SW 1271 (cell line): ENCODE measurements at places on chromosomes 2 and 18.

DNA sequence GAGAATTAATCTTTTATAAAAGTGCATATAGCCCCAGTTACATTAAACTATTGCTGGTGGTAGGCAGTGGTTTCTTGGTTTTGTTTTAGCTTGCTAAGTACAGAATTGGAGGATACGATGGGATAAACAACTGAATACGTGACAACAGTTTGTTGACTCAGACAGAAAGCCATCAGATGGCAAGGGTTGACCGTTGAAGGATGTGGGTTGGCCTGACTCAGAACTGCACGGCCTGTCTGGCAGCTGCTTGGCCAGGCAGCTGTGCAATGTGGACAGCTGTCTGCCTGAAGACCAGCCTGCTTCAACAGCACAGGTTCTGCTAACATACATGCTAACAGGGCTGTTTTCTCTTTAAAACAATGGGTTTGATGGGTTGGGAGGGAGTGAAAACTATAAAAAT lies 46.6 kb downstream of the PRKRA start:
- DNase-seq, result peak; percentile 32

DNA sequence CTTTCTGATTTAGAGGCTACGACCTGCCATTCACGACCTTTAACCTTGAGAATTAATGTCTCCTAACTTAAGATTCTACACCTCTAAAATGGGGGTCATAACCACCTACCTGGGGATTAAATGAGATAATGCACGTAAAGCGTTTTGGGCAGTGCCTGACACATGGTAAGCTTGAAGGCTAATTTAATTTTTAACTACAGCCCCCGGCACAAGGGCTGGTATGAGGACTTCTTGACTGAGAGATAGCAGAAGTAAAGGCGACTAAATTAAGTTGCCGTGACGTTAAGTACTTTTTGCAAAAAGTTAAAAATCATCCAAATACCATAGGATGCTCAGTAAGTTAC lies 549 bp downstream of the MRPL35 start:
- DNase-seq, result no peak

DNA sequence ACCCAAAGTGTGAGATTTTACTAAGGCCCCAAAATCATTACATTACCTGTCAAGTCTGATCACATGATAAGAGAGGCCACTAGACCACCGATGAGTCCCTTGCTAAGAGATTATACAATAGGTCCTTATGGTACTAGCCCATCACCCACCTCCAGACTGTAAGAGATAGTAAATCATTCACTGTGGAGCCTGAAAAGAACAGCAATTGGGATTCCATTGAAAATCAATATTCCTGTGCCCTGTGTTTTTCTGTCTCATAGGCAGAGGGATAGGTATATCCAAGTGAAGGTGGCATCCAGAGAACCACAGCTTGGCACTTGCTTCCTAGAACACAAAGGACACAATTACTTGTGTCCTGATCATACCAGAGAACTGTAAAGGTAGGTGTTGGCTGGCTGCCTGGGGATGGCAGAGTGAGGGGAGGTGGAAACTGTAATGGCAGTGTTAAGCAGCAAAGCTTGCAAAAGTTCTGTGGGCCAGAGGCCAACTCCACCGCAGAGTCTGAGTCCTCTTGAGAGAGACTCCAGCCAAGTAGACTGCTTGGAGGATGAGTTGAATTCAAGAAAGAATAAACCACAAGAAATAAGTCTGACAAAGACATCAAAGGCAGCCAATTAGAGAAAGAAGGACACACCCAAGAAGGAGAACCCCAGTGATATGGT lies 102.0 kb upstream of the PIEZO2 start:
- DNase-seq, result no peak

DNA sequence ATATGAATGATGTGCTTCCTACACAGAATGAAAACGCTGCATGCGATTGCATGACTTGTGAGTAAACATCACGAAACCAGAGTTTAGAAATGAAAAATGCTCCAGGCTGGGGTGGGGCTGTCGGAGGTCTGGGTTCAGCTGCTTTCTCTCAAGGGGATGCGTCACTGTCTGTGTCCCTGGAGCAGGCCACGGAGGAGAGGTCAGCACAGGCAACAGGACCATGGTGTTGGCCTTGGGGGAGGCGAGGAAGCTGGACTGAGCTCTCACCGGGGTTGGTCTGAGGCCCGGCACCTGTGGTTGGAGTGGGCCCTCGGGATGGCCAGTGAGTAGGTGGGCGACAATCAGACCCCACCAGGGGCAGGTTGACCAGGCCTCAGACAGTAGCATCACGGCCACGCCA lies 89.0 kb upstream of the TMEM18 start:
- no peak for DNase-seq

DNA sequence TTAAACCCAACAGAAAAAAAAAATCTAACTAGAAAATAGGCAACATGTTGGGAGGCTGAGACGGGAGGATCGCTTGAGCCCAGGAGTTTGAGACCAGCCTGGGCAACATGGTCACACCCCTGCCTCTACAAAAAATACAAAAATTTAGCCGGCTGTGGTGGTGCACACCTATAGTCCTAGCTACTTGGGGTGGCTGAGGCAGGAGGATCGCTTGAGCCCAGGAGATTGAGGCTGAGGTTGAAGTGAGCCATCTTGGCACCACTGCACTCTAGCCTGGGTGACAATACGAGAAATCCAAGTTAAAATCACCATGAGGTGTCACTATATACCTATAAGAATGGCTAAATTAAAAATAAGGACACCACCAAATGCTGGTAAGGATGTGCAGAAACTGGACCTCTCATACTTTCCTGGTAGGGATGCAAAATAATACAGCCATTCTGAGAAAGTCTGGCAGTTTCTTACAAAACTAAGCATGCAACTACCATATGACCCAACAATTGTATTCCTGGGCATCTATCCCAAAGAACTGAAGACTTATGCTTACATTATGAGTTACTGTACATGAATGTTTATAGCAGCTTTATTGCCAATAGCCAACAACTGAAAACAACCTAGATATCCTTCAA lies 2.2 kb downstream of the SEPTIN10 start:
- DNase-seq, result peak; percentile 58

DNA sequence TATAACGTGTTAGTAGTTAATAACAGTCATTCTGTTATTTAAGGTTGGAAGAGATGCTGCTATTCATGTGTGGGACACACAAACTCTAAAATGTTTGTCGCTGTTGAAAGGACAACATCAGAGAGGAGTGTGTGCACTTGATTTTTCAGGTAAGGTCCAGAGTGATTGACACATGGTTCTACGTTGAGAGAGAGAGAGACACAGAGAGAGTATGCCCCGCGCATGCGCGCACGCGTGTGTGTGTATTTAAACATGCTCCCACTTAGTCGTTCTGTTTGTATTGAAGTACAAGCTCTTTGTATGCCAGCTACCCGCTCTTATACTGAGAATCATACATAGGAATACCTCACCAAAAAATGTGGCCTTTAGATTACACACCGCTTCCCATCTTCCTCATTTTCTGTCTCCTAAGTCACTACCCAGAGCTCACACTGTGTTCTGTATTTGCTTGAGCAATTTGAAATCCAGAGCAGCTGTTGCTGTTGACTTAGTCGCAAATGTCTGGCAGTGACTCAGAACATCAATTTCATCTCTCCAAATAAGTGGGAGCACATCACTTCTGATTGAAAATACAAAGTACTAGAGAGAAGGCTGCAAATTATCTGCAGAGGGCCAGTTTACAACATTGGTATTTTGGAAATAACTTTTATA lies 148.1 kb downstream of the EML6 start:
- DNase-seq, result no peak

- DNase-seq, result no peak
Observed at GRCh38 chr2:70482401-70482800, 71.2 kb downstream of the TGFA start.

DNA sequence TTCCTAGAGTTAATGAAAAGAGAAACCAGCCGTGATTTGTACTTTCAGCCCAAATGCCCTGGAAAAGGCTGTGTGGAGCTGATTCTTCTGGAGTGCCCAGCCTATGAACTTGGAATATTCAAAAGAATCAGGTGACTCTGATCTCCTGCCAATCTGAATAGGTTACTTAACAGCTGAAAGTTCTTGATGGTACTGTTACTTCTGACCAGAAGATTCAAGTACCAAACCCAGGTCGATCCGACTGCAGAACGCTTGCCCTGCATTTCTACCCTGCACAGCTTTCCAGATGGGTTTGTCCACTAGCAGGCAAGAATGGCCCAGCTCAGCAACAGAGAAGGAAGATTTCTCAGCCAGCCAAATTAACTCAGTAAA lies 430.4 kb downstream of the PID1 start:
- no peak for DNase-seq

DNA sequence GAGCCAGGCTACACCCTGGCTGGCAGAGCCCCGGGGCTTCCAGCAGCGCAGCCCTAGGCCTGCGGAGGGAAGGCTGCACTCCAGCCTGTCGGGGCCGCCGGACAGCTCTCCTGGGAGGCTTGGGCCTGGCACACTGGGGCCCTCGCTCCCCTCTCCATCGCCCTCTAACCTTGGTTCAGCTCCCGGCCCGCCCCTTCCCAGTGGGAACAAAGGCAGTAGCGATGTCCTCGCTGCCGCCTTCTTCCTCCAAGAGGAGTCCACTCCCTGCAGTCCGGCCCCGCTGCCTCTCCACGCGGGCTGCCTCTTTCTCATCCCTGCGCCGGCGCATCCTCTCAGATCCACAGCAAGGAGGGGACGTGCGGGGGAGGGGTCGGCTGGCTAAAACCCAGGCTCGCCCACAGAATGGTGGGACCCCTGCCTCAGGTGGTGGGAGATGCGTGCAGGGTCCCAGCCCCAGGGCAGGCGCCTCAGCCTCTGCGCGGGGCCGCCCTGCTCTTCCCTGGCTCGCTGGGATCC lies 138.1 kb downstream of the TWIST2 start:
- no peak for DNase-seq

GRCh38 chr2:172248381-172248780 lies 145.7 kb upstream of the DLX2 start:
- DNase-seq, result no peak

- no peak for DNase-seq
Observed at GRCh38 chr2:186460465-186460864, 25.6 kb upstream of the ZC3H15 start.

DNA sequence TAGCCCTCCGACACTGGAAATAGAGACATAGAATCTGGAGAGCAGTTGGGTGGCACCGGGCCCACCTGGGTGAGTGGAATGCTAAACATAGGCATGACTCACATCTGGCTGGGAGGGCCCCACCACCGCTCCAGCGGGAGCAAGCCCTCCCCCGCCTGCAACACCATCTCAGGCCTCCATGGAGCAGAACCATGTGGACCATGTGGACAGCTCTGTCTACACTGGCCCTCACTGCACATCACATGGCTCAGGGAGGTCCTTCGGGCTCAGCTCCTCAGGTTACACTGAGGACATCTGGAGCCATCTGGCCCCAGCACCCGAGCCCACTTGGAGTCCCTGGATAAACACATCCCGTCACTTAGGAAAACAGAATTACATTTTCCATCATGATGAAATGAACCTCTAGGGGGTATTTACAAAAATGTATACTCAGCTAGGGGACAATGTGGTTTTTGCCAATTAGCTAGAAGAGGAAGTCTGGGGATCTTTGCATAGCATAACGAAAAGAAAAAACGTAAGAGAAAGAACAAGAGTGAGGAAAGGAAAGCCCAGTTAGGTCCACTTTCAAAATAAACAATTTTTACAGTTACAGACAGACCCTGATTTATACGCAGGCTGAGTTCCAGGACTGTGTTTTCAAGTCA lies 30.7 kb upstream of the MLPH start:
- DNase-seq, result no peak

DNA sequence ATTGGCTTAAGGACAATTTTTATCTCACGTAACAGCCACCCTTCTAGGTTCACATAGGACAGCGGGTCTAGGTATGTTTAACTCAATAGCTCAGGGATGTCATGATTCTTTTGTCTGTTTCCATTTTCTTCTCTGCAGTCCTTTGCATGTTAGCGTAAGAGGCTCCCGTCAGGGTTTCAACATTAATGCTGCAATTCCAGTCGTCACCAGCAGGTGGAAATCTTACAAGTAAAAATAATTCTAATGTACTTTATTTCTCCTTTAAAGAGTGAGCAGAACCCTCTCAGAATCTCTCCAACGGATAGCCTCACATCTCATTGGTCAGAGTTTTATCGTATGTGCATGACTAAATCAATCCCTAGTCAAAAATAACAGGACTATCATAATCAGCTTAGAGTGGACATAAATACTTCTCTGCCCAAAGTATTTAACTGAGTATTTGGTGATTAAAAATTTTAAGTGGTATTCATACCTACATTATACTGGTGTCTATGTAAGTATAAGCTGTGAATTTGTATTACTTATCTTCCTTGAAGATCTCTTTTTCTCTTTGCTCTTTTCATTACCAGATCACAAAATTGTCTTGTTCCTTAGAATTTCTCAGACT lies 487.2 kb upstream of the GCFC2 start:
- peak; percentile 14 for DNase-seq

GRCh38 chr2:152611458-152612231 lies 105.6 kb downstream of the PRPF40A start:
- no peak for DNase-seq

GRCh38 chr2:143398781-143399180 lies 269.6 kb downstream of the ARHGAP15 start:
- no peak for DNase-seq

- no peak for DNase-seq
Observed at GRCh38 chr18:12048827-12049175, 44.8 kb upstream of the ANKRD62 start.

DNA sequence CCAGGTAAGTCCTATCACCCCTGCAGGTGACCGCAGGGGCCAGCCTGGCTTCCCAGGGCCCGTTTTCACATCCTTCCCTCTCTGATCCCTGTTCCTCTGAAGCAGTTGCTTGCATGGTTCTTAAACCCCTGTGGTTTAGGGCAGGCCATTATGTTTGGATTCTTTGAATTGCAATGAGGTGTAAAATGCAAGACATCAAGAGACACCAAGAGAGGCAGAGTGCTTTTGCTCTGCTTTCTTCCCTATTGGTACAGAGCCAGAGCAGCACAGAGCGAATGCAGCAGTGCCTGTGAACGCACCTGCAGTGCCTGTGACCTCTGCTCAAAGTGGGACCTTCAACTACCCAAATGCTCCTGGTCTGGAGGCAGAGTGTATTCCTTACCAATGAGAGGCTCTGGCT lies 7.6 kb downstream of the RFX8 start:
- no peak for DNase-seq

GRCh38 chr2:19990416-19990728 lies 467 bp upstream of the WDR35 start:
- DNase-seq, result no peak

DNA sequence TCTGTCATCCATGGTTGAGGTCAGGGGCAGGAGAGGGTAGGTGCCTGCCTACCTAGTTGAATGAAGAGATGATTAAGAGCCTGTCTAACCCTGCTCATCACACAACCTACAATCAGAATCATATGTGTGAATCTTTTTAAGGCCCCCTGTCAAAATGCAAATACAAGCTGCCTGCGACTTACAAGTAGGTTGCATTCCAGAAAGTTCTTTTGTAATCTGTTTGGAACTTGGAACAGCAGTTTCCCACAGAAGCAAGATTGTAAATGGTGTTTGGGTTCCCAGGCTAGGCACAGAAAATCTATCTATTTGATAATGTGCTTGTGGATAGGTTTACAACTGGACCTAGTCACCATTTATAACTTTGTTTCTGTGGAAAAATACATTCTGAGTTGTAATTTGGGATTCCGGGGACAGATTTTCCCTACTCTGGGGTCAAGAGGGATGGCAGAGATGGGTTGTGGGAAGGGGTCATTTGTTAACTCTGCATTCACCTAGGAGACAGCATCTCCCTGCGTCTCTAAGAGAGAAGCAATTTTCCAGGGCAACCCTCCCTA lies 4.4 kb downstream of the LIPG start:
- DNase-seq, result no peak
